A549 treated with dexamethasone at 1 μM for 4 hours (cell line): ENCODE measurements at places on chromosomes 6 and 20. TPM values are rescaled to one million over a fixed set of nuclear protein-coding genes. Genes with fewer than 3 reads are reported as not detected.

GGTLC1 gene
- not detected in 5 replicates for total RNA-seq

AGER gene
- 0.47 to 1.8 TPM (median 1.4 TPM) in 5 replicates for total RNA-seq

CAP2 gene
- 10.6 to 13.1 TPM (median 12.0 TPM) in 5 replicates for total RNA-seq

LPA gene
- 0.08 to 0.21 TPM (median 0.14 TPM) in 5 replicates for total RNA-seq

RNF217 gene
- total RNA-seq = 4.2 to 7.1 TPM (median 6.8 TPM) in 5 replicates

SPINT4 gene
- not detected in 5 replicates for total RNA-seq

KCNQ5 gene
- total RNA-seq = 1.0 to 1.6 TPM (median 1.4 TPM) in 5 replicates

TBXT gene
- total RNA-seq = not detected in 5 replicates

LY6G6F gene
- total RNA-seq = not detected in 5 replicates

OR2W1 gene
- not detected in 5 replicates for total RNA-seq

ILRUN gene
- 31.8 to 36.4 TPM (median 33.9 TPM) in 5 replicates for total RNA-seq

ATP6V1G2 gene
- total RNA-seq = 0.42 to 0.88 TPM (median 0.78 TPM) in 5 replicates

FOXF2 gene
- total RNA-seq = 15.1 to 19.5 TPM (median 18.9 TPM) in 5 replicates

SPDEF gene
- total RNA-seq = 1.1 to 2.5 TPM (median 1.7 TPM) in 5 replicates

SYTL3 gene
- total RNA-seq = 1.5 to 1.8 TPM (median 1.7 TPM) in 5 replicates

ID1 gene
- total RNA-seq = 341 to 512 TPM (median 429 TPM) in 5 replicates

KCNK16 gene
- total RNA-seq = not detected in 5 replicates

PRR18 gene
- 0.07 to 0.29 TPM (median 0.11 TPM) in 5 replicates for total RNA-seq

TP53INP2 gene
- 7.4 to 9.0 TPM (median 8.1 TPM) in 5 replicates for total RNA-seq

KIF3B gene
- total RNA-seq = 22.7 to 28.8 TPM (median 27.2 TPM) in 5 replicates

CHRNA4 gene
- total RNA-seq = 0.28 to 1.3 TPM (median 0.61 TPM) in 5 replicates

GPLD1 gene
- 0.45 to 1.4 TPM (median 1.3 TPM) in 5 replicates for total RNA-seq

RTEL1 gene
- total RNA-seq = 4.1 to 7.8 TPM (median 5.9 TPM) in 5 replicates
